ENCODE measurements at places on chromosomes 16 and 17.

GRCh38 chr16:13767215-13767614 is 152.7 kb upstream of the ERCC4 start:
- DNase-seq: no peak

GRCh38 chr17:36133602-36134236 is 30.1 kb downstream of the CCL4 start:
- no peak for DNase-seq

DNA sequence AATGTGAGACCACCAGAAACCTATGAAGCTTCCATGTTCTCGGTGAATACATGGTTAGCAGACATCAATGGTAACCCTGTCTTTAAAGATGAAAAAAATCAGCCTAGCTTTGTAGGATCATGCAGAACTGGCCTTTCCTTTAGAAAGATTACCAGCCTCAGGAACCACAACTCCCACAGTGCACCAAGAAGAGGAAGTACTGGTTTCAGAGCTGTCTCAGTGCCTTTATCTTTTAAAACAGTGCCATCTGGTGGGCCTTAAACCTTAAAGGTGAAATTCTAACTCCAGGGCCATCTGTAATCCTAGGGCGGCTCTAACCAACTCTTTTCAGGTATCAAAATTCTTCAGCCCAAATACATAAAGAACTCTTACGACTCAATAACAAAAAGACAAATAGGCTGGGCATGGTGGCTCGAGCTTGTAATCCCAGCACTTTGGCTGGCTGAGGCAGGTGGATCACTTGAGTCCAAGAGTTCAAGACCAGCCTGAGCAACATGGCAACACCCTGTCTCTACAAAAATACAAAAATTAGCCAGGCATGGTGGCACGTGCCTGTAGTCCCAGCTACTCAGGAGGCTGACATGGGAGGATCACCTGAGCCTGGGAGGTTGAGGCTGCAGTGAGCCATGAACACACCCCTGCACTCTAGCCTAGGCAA is 5.4 kb downstream of the ATPAF2 start:
- DNase-seq: no peak

GRCh38 chr16:75420987-75421819 is 12.1 kb downstream of the CFDP1 start:
- DNase-seq: no peak

GRCh38 chr16:48592839-48593429 is 17.0 kb downstream of the N4BP1 start:
- DNase-seq: no peak

DNA sequence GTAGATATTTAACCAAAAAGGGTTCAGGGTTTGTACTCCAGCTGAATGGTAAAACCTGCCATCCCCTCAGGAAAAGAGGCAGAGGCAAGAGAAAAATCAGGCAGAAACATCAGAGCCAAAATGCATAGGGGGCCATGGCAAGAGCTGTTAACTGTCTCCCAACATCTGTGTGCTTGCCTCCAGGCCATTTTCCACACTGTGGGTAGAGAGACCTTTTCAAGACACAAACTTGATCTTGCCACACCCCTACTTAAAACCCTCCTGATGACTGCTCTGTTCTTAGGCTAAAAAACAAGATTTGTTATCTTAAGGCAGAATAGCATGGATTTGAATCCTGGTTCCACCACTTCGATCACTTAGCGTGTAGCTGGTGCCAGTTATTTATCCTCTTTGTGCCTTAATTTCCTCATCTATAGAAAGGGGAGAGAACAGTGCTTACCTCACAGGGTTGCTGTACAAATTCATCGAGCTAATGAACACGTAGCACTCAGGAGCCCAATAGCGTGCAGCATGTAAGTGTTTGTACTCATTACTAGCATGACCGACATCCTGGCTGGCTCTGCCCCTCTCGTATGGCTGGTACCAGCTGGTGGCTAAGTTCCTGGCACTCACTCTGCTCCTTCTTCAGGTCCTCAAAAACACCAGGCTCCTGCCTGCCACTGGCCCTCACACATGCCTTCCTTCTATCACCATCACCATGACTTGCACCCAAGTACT is 25.8 kb downstream of the STAT3 start:
- DNase-seq: peak; percentile 72

GRCh38 chr17:17959520-17960361 is 12.5 kb downstream of the TOM1L2 start:
- DNase-seq: peak; percentile 15

GRCh38 chr17:4788807-4789700 is at the start of gene GLTPD2:
Gene GLTPD2, plus strand, starts transcription at chr17:4788964. Its CDS starts 48 bp downstream, at chr17:4789012.
- DNase-seq: no peak

DNA sequence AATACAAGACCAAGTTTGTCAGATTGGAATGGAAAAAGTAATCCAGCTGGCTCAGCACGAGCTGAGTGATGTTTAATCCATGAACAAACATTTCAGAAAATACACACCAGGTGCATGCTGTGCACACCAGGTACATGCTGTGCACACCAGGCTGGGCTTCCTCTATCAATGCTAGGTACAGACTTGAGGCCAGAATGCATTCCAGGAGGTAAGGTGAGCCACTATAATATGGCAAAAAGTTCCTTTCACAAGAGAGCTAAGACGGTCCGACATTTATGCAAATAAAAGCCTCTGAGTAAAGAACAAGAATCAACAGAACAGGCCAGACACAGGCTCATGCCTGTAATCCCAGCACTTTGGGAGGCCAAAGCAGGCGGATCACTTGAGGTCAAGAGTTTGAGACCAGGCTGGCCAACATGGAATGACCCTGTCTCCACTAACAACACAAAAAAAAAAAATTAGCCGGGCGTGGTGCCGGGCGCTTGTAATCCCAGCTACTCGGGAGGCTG is 128.2 kb downstream of the ZNF778 start:
- DNase-seq: no peak

DNA sequence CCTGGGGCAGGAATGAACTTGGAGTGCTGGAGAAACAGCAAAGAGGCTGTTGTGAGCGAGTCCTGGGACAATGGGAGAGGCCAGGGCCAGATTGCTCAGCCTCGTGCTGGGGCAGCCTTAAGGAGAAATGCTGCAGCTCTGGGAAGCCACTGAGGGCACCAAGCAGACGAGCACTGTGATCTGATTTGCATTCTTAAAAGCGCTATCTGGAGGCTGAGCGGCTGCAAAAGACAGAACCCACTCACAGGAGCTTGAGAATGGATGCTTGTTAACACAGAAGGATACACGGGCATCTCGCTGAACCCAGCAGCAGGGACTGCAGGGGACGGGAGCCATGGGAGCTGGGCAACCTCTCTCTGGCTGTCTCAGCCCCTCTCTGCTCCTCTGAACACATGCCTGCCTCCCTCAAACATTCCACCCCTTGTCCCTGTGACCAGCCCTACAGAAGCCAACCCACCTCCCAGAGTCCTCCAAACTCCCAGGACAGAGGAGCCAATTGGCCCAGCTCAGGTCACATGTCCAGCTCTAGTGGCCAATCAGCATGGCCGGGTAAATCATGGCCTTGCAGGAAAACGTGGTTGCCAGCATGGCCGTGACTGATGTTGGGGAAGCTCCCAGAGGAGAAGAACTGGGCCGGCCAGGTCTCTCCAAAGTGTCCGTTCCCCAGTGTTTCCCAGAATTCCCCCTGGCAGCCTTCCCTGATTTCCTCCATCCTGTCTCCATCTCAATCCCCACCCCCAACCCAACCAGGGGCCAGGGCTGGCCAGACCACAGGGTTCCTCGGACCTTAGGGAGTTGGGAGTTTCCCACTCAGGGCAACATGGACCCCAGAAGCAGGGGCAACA is 60.3 kb downstream of the GSG1L start:
- no peak for DNase-seq

DNA sequence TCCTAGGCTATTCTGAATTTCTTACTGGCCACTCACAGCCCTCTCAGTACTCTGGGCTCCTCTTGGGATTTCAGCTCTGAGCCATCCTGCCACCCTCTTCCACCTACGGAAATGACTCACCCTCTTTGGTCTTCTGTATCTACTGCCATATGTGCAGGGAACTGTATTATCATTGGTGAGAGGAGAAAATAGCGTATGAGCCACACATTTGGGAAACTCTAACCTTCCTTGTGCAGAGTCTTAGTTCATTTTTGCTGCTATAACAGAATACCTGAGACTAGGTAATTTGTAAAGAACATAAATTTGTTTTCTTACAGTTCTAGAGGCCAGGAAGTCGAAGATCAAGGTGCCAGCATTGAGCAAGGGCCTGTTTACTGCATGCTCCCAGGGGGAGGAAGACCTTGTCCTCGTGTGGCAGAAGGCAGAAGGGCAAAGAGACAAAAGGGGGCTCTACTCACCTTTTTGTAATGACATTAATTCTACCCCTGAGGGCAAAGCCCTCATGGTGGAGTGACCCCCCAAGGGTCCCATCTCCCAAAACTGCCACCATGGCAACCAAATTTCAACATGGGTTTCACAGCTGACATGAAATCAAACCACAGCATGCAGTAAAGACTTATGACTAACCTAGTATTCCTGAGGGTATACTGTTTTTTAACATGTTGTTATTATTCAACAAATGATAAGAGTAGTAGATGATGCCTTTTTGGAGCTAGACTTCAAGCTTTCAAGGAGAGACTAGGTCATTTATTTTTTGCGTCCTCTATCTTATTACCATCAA is 191.8 kb downstream of the PRKCA start:
- peak; percentile 79 for DNase-seq

GRCh38 chr16:20884240-20884556 is 16.0 kb downstream of the DCUN1D3 start:
- no peak for DNase-seq

- DNase-seq: no peak
These were observed 61.4 kb downstream of the COG7 start for GRCh38 chr16:23391381-23392222.

GRCh38 chr17:3474212-3474611 is 1.6 kb upstream of the ASPA start:
- DNase-seq: no peak

GRCh38 chr17:77802333-77802615 is 156.2 kb upstream of the TNRC6C start:
- no peak for DNase-seq

DNA sequence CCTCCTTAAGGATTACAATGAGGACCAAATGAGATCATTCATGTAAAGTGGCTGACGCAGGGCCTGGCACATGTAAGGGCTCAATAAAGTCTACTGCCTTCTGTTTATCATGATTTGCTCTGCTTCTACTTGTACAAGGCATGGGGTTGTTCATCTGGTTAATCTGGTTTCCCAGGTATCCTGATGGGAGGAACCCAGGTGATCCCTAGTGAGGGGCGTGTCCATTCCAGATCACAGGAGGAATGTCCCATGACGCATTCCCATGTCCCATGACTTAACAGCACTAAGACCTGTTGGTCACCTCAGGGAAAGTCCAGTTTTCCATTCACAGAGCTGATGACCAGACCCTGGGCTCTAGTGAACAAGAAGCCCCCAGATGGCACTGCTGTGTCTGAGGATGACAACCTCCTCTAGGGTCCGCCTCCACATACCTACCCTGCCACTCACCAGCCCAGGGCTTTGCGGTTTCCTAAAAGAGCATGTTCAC is 11.5 kb upstream of the TPPP3 start:
- no peak for DNase-seq

- no peak for DNase-seq
These were observed 80.8 kb downstream of the CLEC16A start for GRCh38 chr16:11025120-11025531.

DNA sequence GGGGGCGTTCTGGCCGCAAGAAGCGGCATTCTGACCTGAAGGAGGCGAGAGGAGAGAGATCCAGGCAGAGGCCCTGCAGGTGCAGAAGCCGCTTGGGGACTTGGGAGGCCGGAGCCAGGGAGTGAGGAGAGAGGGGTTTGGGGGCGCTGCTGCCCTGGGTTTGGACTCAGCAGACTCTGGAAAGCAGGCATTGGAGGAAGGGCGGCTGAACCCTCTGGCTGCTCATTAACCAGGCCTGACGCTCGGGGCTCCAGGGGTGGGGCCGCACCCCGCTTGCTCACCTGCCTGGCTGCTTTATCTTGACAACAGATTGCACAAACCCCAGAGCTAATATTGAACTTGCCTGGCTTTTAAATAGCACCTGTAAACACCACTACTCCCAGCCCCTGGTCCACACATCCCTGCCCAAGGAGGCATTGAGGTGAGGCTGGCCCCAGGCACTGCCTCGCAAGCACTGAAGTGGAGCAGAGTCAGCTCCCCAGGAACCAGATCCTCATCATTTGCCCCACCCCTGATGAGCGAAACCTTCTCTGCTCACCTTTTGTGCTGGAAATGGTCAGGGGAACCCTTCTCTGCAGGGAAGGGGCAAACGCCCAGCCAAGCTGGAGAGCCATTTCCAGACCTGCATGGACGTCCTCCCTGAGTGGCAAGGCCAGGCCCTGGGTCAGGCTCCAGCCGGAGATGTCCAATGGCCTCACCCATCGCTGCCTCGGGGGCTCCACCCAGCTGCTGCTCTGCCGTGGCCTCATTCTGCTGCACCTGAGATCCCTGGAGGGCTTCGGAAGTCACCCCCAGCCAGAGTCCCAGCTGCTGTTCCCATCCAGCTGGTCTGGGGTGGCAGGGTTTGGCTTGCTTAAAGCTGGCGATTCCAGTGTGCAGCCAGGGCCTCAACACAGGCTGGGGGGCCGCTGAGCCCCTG is 190.2 kb upstream of the GSE1 start:
- no peak for DNase-seq

- DNase-seq: no peak
These were observed 25.9 kb downstream of the SBK1 start for GRCh38 chr16:28318042-28318744.

GRCh38 chr16:12573300-12573699 is 230.4 kb downstream of the CPPED1 start:
- DNase-seq: no peak

All from MG63 (cell line).